Islet precursor cell (in vitro differentiated cells): ENCODE measurements at places on chromosomes 12 and 14.

GRCh38 chr14:27181333-27181732 is 583.5 kb upstream of the NOVA1 start:
- DNase-seq: peak; percentile 53

DNA sequence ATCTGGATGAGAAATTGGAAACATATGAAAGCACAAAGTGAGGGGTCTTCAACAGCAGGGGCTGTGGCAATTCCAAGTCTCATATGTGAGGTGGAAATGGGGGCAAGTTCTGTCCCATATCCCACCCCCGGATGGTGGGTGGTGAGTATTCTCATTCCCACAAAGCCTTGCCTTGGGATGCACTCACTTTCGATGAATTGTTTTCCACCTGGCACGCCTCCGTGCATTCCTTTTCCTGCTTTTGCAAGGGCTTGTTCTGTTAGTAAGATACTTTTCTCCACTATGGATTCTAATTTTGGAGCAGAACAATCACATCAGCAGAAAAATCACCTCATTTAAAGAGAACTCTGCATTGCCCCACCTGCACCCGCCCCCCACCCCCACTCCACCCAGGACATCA is 3.1 kb downstream of the LACRT start:
- DNase-seq: peak; percentile 15

GRCh38 chr14:34120185-34120977 is 169.5 kb upstream of the EGLN3 start:
- DNase-seq: no peak

DNA sequence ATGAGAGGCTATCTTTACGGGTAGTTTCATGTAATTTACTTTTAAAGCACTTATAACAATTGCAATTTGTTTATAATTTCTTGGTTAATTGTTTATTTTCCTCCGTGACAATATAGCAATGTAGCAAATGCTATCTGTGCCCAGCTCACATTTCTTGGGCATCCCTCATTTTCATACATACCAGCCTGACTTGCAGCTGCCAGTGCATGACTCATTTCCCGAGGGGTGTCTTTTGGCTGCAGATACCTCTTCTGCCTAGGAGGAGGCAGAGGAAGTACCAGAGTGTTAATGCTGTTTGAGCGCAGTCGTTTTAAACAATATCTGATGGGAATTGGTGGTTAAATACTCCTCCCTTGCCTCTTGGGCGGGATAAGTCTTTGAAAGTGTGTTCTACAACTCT is 104.2 kb upstream of the ABCD2 start:
- DNase-seq: peak; percentile 64
